Activated CD4-positive, alpha-beta T cell treated with anti-CD3 and anti-CD28 coated beads, Interleukin-2, amount 10 ng/mL, durations not matched to agents 24 days and 14 days (primary cell): ENCODE measurements at places on chromosomes 6 and 20. TPM values are rescaled to one million over a fixed set of nuclear protein-coding genes. Genes with fewer than 3 reads are reported as not detected.

DNA sequence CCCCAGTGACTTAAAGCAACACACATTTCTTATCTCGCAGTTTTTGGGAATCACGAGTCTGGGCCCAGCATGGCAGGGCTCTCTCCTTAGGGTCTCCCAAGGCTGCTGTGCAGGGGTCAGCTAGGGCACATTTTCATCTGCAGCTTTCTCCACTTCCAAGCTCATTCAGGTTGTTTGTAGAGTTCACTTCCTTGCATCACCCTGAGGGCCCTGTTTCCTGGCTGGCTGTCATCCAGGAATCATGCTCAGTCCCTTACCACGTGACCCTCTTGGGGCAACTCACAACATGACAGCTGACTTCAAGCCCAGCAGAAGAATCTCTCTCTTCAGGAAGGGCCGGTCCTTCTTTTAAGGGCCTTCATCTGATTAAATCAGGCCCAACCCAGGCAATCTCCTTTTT is 21.3 kb downstream of the SNAP25 start:
- H3K27me3 ChIP-seq: no peaks in the 10 kb centered on the region
- H3K36me3 ChIP-seq: no peaks in the 10 kb centered on the region
- H3K27ac ChIP-seq: no peak overlapping the region
- DNase-seq: no peak
- no peak overlapping the region for H3K4me3 ChIP-seq

DNA sequence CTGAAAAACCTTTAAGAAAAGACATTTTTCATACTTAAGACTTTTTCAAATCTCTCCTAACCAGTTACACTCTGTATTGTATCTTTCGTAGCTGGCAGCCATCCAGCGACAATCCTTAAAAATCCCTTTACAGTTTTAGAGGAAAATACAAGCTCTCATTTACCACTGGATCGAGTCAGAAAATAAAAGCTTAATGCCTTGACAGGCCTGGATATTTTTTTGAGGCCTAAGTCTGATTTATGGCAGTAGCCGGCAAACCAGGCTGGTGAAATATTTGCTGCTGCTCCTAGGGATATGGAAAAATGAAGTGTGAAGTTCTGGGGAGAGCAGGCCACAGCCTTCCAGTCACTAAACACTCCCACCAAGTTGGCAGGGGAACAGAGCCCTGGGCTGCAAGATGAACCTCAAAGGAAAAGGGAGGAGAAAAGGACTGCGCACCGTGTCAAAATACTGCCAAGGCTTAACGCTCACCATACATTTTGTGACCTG is 213.0 kb upstream of the SUPT3H start:
- H3K27me3 ChIP-seq: no peaks in the 10 kb centered on the region
- H3K4me1 ChIP-seq: peaks cover 76% of the 10 kb centered on the region
- peak overlapping the region; percentile 18 for H3K27ac ChIP-seq
- H3K4me3 ChIP-seq: no peak overlapping the region
- H3K36me3 ChIP-seq: peaks cover 2% of the 10 kb centered on the region

DNA sequence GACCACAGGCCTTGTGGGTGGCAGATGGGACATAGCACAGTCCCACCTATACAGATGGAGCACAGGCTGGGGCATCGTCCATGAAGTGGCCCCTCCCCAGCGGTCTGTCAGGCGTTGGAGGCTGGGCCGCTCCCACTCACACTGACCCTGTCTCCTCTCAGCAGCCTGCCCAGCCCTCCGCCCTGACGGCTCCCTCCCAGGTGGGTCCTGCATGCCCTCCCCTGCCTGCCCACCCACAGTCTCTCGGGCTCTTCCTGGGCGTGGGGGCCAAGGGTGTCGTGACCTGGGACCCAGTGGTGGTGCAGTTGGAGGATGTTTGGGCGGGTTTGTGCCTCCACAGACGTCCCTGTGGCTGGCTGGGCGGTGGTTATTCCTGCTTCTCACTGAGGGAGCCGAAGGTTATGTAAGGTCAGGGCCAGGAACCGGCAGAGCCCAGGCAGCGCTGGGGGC is 22.3 kb downstream of the COL20A1 start:
- no peaks in the 10 kb centered on the region for H3K36me3 ChIP-seq
- H3K4me3 ChIP-seq: no peak overlapping the region
- H3K27me3 ChIP-seq: no peaks in the 10 kb centered on the region
- DNase-seq: no peak
- H3K4me1 ChIP-seq: no peaks in the 10 kb centered on the region

- peaks cover 29% of the 10 kb centered on the region for H3K27me3 ChIP-seq
- no peak overlapping the region for H3K27ac ChIP-seq
- no peak overlapping the region for H3K4me3 ChIP-seq
- H3K36me3 ChIP-seq: no peaks in the 10 kb centered on the region
- no peak for DNase-seq
- no peaks in the 10 kb centered on the region for H3K4me1 ChIP-seq
These were observed 73.6 kb downstream of the ERMARD start for GRCh38 chr6:169824848-169825557.

- H3K36me3 ChIP-seq: no peaks in the 10 kb centered on the region
- no peaks in the 10 kb centered on the region for H3K4me1 ChIP-seq
- H3K27me3 ChIP-seq: peaks cover 35% of the 10 kb centered on the region
- H3K4me3 ChIP-seq: no peak overlapping the region
These were observed 70.6 kb downstream of the NRN1 start for GRCh38 chr6:5936140-5936539.

GRCh38 chr6:29558439-29559079 is 973 bp downstream of the UBD start:
- H3K36me3 ChIP-seq: no peaks in the 10 kb centered on the region
- no peak for DNase-seq
- peaks cover 10% of the 10 kb centered on the region for H3K4me1 ChIP-seq
- peaks cover 65% of the 10 kb centered on the region for H3K27me3 ChIP-seq

DNA sequence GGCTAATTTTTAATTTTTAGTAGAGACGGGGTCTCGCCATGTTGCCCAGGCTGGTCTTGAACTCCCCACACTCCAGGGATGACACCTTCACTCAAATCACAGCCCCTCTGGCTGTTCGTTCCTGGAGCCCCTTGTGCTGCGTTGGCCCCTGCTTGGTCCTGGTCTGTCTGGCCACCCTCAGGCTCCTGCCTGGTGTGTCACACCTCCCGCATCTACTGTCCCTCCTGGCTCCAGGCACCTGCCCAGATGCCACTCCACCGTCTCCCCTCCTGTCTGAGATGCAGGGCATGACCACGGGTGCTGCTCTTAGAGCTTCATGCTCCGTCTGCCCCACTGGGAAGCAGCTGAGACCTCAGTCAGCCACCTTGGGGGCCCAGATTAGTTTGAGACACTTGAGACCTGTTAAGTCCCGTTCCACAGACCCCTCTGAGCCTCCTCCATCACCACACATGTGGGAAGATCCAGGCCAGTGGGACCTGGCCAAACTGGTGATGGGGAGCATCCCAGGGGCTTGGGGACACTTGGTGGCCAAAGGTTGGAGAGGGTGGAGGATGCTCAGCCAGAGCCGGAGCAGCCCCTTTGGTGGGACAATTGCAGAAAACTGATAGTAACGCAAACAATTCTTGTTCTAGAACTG is 21.9 kb upstream of the NPBWR2 start:
- DNase-seq: peak; percentile 47
- no peaks in the 10 kb centered on the region for H3K4me1 ChIP-seq
- peaks cover 12% of the 10 kb centered on the region for H3K27me3 ChIP-seq
- no peak overlapping the region for H3K27ac ChIP-seq
- no peaks in the 10 kb centered on the region for H3K36me3 ChIP-seq
- H3K4me3 ChIP-seq: no peak overlapping the region

Gene EYA4
- total RNA-seq: not detected in 2 replicates

- H3K36me3 ChIP-seq: no peaks in the 10 kb centered on the region
- no peak overlapping the region for H3K27ac ChIP-seq
- no peaks in the 10 kb centered on the region for H3K4me1 ChIP-seq
- no peaks in the 10 kb centered on the region for H3K27me3 ChIP-seq
- no peak for DNase-seq
These were observed 141.9 kb downstream of the ID4 start for GRCh38 chr6:19979059-19979458.

Gene AVP
- total RNA-seq: not detected in 2 replicates

GRCh38 chr6:46891252-46891795 is 30.4 kb downstream of the ADGRF5 start:
- H3K4me1 ChIP-seq: no peaks in the 10 kb centered on the region
- H3K27ac ChIP-seq: no peak overlapping the region
- H3K4me3 ChIP-seq: no peak overlapping the region
- DNase-seq: no peak
- no peaks in the 10 kb centered on the region for H3K36me3 ChIP-seq
- no peaks in the 10 kb centered on the region for H3K27me3 ChIP-seq

DNA sequence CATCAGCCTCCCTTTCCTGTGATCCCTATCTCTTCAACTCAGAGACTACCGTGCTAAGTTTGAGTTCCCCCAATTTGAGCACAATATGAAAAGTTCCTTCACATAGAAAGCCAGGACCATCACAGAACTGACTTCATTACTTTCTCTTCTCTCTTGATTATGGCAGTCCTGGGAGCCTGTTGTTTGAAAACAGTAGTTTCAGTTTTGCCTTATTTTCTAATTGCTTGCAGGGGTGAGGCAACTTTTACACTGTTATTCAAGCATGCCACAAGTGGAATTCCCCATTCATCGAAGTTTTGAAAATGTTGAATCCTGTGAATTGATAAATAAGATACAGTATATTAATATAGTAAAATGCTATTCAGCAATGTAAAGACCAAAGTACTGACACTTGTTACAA is 569.7 kb upstream of the MARCKS start:
- no peak for DNase-seq
- no peaks in the 10 kb centered on the region for H3K4me1 ChIP-seq
- no peaks in the 10 kb centered on the region for H3K27me3 ChIP-seq
- H3K36me3 ChIP-seq: no peaks in the 10 kb centered on the region

Gene TOX2
- total RNA-seq: 1.4 and 2.6 TPM in 2 replicates
